ENCODE measurements at places on chromosomes 12 and 14. TPM values are rescaled to one million over a fixed set of nuclear protein-coding genes. Genes with fewer than 3 reads are reported as not detected.

The GPR132 gene
- 1.5 TPM for total RNA-seq

The TROAP gene
- total RNA-seq: 1.3 TPM

GRCh38 chr14:51323492-51323891, 83.4 kb downstream of the TMX1 start:
- DNase-seq: no peak

DNA sequence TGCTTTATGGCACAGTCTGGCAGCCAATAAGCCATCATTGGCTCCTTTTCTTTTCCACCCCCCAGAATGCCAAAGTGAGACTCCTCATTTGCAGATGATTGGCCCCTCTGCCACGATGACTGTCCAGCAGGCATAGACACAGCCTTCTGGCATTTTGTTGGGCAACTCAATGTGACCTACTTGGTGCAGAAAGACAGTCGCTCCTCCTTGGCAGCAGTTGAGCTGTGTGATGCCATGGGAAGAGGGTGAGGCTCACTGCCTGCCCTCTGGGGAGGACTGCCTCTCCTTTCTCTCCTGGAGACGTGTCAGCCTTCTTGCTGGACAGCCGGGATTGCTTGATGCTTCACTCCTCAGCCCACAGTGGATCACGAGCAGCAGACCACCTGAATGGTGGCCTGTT, 264.9 kb downstream of the C12orf75 start:
- DNase-seq: no peak

DNA sequence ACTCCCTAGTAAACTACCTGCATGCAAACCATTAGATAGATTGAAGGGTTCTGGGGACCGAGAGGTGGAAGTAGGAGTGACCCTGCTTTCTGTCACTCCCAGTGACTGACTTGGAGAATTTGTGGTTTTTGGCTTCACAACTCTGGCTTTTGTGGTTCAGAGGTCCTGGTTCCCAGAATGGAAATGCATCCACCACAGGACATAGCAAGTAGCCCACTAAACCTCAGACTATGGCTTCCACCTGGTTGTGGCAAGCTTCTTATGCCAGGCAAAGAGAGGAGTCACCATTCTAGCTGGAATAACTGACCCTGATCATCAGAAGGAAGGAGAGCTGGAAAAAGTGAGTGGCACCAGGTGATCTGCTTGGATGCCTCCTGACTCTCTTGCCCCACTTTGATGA, 162.4 kb upstream of the TMEM260 start:
- no peak for DNase-seq

DNA sequence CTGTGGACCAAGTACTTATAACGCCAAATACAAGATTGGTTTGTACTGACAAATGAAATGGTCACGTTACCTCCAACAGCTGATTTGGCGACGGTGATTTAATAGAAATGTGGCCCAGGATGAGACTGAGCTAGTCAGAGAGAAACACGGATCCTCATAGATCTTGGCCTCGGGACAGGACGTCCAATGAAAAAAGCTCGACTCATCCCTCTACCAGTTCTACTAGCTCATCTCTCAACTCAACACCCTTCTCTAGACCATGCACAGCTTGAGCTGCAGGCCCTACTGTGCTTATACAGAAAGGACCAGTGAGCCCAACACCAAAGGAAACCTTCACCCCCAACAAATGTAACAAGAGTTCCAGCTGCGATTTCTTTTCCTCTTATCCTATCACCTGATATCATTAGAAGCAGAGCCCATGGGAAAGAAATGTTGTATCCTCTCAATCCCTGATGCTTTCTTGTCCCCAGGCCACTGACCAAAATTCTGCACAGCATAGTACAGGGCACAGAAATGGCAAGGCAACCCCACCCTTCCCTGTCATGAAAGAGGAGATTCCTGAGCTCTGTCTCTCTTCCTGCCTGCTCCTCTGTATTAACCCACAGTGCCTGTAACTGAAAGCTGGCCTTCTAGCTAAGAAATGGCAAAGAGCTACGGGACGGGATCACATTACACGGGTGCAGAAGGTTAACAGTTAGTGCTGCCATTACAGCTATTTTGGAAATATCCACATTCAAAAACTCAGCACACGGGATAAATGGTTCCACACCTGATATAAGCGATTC, 39.2 kb downstream of the DICER1 start:
- no peak for DNase-seq

DNA sequence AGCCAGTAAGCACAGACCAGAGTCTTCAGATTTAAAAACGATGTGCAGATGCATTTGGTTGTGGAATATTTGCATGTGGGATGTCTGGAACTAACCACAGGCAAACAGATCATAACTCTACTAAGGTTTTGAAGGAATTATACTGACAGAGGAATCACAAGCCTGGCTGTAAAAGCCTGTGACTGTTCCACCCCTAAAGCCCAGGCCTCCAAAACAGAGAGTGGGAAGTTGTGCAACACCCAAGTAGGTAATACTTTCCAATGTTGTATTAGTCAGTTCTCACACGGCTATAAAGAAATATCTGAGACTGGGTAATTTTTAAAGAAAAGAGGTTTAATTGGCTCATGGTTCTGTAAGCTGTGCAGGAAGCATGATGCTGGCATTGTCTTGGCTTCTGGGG, 68.1 kb upstream of the DCD start:
- no peak for DNase-seq

DNA sequence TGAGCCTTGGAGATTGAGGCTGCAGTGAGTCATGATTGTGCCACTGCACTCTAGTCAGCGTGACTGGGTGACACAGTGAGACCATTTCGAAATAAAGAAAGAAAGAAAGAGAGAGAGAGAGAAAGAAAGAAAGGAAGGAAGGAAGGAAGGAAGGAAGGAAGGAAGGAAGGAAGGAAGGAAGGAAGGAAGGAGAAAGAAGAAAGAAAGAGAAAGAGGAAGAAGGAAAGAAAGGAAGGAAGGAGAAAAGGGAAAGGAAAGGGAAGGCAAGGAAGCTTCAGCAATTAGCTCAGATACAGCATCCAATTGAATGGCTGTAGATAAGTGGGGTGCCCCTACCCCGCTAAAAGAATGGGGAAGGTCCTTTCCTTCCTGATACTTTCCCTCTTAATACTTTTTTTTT, 9.5 kb upstream of the NAA30 start:
- DNase-seq: no peak

DNA sequence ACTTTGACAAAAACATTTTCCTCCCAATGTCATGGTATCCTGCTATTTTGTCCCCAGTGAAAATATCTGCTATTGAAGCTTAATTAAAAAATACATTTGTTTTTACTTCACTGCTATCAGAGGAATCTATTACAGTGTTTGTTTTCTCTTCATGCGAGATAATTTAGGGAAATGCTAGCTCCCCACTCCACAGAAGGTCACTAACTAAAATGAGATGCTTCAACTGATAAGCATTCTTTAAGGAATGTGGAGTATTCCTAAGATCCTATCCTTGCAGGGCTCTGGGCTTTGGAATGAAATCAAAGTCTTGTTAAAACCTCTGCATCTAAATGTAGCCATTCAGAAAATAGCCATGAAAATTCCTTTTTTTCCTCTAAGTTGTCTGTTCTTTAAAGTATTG, 39.5 kb downstream of the PAX9 start:
- DNase-seq: no peak

DNA sequence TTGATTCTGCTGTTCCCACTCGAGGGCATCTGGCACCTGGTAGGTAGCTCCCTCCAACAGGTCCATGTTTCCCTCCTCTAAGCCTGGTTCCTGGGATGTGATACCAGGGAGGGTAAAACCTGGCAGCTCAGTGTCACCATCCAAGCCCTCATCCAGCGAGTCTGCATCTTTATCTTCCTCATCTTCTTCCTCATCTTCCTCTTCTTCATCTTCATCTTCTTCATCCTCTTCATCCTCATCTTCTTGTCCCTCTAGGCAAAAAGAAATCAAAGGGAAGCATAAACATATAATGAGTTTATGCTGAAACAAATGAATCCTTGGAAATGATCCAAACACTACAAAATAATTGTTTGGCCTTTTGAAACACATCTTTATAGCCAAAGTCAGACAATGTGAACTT, 55.3 kb downstream of the ARMH4 start:
- no peak for DNase-seq

- no peak for DNase-seq
Observed at GRCh38 chr12:88450136-88450535, 130.1 kb downstream of the KITLG start.

DNA sequence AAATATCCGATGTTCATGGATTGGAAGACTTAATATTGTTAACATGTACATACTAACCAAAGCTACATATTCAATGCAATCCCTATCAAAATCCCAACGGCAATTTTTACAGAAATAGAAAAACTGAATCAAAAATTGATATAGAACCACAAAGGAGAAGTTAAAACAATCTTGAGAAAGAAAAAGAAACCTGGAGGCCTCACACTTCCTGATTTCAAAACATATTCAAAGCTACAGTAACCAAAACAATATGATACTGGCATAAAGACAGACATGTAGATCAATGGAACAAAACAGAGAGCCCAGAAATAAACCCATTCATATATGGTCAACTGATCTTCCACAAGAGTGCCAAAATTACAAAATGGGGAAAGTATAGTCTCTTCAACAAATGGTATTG, 5.4 kb upstream of the PELI2 start:
- DNase-seq: no peak

Measured in ureter (tissue), 1 donor.